ENCODE measurements at places on chromosomes 13 and 19.

GRCh38 chr13:60066226-60066625 lies 97.5 kb downstream of the DIAPH3 start:
- DNase-seq = no peak

GRCh38 chr13:32914686-32915085 lies 101.5 kb upstream of the KL start:
- no peak for DNase-seq

- DNase-seq = peak; percentile 82
Observed at GRCh38 chr13:75635828-75636435, at the start of gene LMO7. Gene LMO7 (plus strand): TSS chr13:75636330. CDS start chr13:75636658, 328 bp downstream.

GRCh38 chr19:42168206-42168605 lies 36.0 kb upstream of the POU2F2 start:
- no peak for DNase-seq

DNA sequence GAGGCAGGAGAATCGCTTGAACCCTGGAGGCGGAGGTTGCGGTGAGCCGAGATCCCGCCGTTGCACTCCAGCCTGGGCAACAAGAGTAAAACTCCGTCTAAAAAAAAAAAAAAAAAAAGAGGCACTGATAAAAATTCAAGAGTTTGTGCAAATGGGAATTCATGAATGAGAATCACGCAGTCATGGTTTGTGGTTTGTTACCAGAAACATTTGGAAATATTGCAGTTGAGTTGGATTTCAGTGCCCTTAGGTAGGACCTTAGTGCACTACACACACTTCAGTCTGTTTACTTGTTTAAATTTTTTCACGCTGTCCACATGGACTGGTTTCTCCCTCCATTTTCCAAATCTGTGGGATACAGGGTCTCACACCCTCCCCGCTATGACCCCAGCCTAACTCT lies 28.4 kb downstream of the ZNF844 start:
- no peak for DNase-seq

DNA sequence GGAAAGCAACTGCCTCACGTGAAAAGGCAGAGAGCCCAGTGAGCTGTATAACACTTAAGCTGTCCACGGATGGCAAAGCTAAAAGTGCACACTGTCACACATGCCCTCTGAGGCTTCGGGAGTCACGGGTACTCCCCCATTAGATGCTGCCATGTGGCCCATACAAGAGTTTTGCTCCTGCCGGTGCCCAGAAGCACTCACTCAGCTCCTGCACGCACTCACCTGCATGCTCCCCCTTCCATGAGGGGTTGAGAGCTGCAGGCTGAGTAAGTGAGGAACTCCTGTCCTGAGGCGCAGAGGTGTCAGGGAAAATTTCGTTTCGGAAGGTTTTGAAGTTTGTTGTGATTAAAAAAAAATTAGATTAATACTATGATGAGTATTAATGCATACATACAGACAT lies 939.2 kb upstream of the ATXN8OS start:
- no peak for DNase-seq

GRCh38 chr13:96652506-96652905 lies 341.8 kb downstream of the OXGR1 start:
- no peak for DNase-seq

DNA sequence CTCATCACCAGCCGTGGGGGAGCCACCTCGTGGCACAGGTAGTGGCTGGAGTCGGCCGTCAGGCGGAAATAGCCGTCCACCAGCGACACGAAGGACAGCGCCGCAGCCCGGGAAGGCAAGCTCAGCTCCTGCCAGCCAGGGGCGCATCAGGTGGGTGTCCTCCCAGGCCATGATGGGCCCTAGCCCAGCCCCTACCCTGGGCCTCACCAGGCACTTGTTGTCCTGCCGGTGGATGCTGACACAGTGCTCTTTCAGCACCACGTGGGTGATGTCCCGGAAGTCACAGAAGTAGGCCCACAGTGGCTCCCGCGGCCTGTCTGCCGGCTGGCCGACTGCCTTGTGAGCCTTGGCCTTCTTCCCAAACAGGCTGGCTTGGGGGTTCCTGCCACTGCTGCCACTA lies 15.7 kb downstream of the TYK2 start:
- DNase-seq = no peak

- no peak for DNase-seq
Observed at GRCh38 chr13:102907016-102907756, 61.4 kb downstream of the ERCC5 start.

- no peak for DNase-seq
Observed at GRCh38 chr19:47514151-47514868, 553 bp downstream of the NAPA start.

DNA sequence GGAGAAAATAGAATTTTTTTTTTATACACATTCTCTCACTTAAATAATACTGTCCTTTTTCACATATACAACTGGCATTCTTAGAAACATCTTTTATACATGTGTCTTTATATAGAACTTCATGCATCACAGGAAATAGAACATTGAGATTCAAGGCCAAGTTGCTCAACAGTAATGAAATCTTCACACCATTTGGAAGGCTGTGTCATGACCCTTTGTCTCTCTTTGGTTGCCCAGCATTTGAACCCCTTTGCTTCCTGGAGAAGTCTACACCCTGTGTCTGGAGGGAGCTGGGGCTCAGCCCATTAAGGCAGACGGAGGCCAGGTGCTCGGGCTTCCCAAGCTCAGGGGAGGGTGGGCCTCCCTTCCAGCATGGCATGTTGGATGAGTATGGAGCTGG lies 41.1 kb downstream of the B3GLCT start:
- DNase-seq = no peak

GRCh38 chr19:7930765-7931164 lies 4.8 kb upstream of the CTXN1 start:
- DNase-seq = no peak

DNA sequence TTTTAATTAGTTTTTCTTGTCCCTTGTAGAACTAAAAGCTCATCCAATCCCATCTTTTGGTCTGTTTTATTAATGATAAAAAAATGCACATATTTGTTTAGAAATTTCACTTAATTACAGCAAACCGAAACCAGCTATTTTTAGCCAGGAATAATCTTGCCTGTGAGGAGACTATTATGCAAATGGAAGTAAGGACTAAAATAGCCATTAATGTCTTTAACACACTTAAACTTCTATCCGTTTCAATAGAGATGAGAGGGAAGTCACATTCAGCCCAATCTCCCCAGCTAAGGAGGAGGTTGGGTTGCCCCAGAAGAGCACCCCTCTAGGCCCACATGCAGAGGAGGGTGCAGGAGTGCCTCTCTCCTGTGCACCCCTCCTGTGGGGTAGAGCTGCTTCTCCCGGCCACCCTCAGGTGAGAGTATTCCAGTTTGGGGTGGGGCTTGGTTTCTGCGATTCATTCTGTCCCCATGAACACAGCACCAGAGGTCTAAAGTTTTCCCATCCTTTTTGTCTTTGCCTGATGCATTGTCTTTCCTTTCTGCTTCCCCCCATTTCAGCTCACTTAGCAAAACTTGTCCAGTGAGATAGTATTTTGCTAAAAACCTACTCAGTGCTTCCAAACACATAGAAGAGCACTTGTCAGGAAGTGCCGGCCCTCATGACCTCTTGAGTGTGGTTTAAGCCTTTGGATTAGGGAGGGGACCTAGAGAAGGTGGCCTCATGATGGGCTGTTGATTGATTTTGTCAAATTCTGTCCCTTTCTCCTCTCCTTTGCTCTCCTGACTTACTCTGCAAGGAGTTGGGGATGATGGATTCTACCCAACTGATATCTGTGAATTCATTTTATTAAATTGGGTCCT lies 28.2 kb downstream of the FGF9 start:
- no peak for DNase-seq

DNA sequence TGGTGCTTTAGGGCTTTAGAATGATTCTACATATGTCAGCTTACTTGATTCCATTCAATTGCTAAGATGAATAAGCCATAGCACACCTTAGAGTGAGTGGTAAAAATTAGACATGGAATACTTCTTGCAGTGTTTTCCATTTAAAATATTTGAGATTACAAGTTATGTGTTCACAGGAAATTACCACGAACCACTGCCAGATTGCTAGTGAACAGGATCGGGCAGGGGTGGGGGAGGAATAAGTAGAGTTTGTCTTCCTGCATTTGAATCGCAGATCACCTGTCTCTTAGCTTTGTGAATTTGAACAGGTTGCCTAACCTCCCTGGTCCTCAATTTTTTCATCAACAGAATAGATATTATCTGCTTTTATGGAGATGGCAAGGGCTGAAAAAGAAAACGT lies 124.6 kb downstream of the GGACT start:
- DNase-seq = no peak

- DNase-seq = no peak
Observed at GRCh38 chr19:49651029-49651819, 9.2 kb downstream of the SCAF1 start.

DNA sequence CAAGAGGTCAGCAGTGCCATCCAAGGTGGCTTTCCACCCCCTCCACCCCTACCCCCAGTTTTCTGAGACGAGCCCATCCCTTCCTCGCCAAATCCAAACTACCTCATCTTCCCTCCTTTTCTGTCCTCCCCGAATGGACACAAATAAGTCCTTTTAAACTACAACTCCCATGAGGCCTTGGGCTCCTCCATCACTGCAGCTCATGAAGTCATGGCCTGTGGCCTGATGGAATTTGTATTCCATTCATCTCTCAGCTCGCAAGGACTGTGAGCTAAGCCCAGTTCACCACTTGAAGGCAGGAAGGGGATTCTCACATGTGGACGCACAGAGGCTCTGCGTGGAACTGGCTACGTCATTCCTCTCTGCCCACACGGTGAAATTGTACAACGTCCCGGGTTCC lies 12.5 kb downstream of the PTPRH start:
- DNase-seq = no peak

DNA sequence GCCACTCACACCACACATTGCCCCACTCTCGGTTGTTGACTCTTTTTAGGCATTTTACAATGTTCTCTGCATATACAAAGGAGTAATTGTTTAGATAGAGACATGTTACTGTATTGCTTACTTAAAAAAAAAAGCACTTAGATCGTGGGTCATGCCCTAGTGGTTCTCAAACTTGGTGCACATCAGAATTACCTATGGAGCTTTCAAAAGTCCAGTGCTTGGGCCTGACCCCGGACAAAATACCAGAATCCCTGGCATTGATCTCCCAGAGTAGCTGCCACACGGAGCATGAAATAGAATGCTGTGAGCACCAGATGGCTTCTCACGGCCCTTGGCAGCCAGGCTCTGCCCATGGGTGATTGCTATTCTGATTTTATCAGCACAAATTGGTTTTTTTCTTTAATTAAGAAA lies 20.0 kb downstream of the ACP7 start:
- no peak for DNase-seq

DNA sequence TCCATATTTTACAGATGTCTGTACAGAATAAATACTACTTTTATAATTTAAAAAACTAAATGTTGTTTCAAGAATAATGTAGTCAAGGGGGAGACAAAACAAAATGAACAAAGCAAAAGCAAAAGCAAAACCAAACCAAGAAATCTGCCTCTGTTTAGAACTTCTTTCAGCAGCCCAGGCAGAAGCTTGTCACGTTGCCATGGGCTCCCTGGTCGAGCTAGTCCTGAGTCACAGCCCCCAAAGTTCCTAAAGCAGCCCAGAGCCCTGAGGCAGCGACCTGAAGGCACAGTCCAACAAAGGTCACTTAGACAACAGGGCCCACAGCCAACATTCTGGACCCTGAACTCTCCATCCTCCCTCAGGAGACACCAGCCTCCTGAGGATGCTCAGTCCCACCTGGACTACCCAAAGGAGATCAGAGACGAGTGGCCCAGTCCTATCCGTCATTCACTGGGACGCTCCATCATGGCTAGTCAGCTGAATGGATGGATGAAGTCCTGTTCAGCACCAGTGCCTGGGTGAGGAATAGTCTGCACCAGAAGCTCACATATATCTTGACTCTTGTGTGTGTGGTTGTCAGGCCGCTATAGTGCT lies 41.7 kb downstream of the SIAH3 start:
- DNase-seq = no peak

GRCh38 chr19:35027851-35028599 lies 2.2 kb upstream of the SCN1B start:
- DNase-seq = no peak

DNA sequence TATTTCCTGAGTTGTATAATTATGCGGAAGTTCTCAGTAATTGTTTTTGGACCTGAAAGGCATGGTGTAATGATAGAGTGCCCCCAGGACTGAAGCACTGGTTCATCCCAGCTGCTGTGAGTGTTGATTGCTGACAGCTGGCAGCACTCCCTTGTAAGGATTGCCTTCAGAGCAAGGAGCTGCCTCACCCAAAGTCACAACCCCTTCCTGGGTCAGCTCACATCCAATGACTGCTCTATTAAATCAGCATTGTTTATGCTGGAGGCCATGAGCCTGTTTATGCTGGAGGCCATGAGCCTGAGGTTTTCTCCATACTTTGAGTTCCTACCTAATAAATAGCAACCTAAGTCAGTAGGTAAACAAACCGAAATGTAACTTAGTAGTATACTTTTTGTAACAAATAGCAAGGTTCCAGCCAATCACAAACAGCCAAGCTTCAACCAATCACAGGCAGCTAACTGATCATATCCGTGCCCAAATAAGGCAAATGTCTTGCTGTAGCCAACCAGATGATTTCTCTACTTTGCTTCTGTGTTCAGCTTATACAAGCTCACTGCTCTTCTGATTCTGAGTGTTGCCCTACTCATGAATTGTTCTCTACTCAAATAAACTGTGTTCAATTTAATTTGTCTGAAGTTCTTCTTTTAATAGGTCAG lies 11.7 kb upstream of the SPACA6 start:
- no peak for DNase-seq

DNA sequence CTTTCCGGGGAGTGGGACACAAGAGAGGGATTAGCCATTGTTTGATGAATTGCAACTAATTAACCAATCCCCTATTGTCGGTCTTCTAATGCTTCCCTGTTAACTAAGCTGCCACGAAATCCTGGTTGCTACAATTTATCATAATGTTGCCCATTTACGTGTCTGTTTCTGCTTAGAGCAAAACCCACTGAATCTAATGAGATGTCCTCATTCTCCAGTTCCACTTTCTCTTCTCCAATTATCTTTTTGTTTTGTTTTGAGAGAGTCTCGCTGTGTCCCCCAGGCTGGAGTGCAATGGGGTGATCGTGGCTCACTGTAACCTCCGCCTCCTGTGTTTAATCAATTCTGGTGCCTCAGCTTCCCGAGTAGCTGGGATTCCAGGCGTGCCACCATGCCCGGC lies 5.2 kb upstream of the DPP9 start:
- no peak for DNase-seq

GRCh38 chr19:15196360-15197005 lies 4.3 kb downstream of the NOTCH3 start:
- DNase-seq = no peak

GRCh38 chr13:37615276-37615675 lies 16.7 kb upstream of the POSTN start:
- DNase-seq = no peak

GRCh38 chr19:49469828-49470614 lies 4.0 kb upstream of the FLT3LG start:
- peak; percentile 44 for DNase-seq

- DNase-seq = no peak
Observed at GRCh38 chr19:35732540-35733179, 9.6 kb downstream of the IGFLR1 start.

- DNase-seq = no peak
Observed at GRCh38 chr13:44694291-44694690, 118.2 kb upstream of the TSC22D1 start.

GRCh38 chr19:3519126-3519525 lies 13.0 kb downstream of the FZR1 start:
- no peak for DNase-seq

Data from H9 (cell line).